LNCaP clone FGC (cell line): ENCODE measurements at places on chromosomes 3 and 15.

DNA sequence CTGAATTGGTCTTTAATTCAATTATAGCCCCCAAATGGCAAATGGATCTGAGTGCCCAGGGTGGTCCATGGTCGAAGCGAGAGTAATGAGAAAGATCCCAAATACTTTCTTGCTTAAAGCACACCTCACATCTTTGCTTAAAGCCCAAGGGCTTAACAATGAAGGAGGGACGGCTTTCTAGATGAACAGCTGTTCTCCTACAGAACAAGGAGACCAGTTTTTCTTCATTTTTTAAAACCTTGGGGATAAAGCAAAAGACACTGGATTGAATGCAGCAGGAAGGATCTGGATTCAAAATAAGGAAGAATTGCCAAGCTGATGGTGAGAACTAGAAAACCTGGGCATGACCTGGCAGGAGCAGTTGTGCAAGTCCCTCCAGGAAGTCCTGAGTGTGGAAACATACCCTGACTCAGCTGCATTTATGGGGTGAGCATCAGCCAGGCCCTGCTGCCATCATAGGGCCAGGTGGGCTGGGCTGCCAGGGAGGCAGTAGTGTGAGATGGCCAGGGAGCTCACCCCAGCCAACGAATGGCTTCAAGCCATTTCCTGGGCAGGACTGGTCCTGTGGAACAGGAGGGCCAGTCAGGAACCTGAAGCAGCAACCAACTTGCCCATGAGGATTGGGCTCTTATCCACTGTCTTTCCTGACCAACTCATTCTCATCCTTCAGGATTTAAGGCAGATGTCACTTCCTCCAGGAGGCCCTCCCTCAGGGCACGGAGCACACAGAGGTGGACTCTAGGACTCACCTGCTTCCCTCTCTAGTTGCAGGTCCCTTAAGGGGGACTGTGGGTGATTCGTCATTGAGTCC, 18.4 kb upstream of the RHCG start:
- no peak for DNase-seq

DNA sequence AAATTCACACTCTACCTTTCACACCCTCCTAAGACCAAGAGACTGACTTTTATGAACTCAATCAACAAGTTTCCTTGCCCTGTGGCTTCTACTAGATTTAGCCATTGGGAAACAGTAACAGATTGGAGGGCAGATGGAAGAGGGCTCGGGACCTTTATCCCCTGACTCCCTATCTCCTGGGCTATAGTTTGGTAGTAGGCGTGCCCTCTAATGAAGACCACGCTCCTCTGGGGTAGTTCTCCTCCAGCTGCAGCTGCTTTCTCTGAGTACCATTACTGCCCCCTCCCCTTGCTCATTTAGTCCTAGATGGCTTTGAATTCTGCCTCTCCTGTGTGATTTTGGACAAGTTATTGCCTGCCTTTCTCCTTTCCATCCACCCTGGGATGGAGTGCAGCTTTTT, 33.3 kb downstream of the FMN1 start:
- DNase-seq = no peak

GRCh38 chr3:70383360-70383831, 71.0 kb upstream of the MDFIC2 start:
- DNase-seq = no peak

- DNase-seq = no peak
These were observed 83.3 kb downstream of the ANKRD28 start for GRCh38 chr3:15714448-15714847.

DNA sequence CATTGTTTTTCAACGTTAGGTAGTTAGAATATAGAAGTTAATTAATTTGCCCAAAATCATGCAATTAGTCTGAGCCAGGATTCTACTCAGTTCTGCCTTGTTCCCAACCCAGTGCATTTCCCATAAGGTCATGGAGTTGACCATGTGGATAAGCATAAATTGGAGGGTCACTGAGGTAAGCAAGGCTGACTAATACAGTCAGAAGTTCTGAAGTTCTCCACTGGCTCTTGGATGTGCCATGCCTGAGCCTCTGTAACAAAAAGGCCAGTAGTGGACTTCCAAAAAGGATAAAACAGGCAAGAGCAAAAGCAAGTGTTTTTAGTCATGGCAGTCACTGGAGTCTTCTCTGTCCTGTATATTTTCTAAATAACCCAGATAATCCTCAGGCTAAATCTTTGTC, 124.4 kb upstream of the PHLDB2 start:
- no peak for DNase-seq

GRCh38 chr3:167228135-167228534, 152.0 kb downstream of the ZBBX start:
- DNase-seq = no peak

DNA sequence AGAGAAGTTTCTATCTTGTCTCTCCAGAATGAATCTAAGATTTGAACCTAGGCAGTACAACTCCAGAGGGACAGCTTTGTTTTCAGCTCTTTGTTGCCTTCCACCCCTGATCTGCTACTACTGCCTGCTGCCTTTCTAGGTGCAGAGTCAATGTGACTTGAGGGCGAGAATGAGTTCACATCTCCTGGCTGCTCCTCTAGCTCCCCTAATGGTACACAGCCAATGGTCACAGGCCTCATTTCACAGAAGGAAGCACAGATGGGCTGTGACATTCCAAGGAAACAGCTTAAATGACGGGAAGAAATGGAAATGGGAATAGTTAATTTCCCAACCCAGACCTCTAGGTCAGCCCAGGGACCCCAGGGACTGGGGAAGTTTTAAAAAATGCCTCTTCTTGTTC, 32.4 kb downstream of the FAM43A start:
- DNase-seq = no peak

GRCh38 chr3:51799879-51800749, 21.1 kb upstream of the IQCF6 start:
- peak; percentile 47 for DNase-seq

- DNase-seq = no peak
These were observed 390.7 kb upstream of the RGMA start for GRCh38 chr15:93479715-93480114.

DNA sequence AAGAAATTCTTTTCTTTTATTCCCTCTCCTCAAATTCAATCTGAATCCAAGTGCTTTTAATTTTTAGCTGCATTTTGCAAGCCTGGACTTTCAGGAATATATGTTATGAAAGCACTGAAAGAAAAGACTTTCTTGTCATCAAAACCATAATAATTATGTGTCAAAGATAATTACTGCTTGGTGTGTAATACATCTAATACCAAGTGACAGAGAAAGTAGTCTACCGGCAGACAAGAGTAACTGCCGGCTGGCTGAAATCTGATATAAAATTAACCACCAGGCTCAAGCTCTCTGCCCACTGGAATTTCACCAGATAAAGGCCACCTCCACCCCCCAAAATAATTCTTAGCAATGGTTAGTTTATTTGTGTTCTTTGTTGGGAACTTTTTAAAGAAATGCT, 220.9 kb upstream of the CDIN1 start:
- no peak for DNase-seq

- no peak for DNase-seq
These were observed 37.6 kb downstream of the GBE1 start for GRCh38 chr3:81723732-81724313.

- peak; percentile 82 for DNase-seq
These were observed 97.3 kb downstream of the NPAP1 start for GRCh38 chr15:24772686-24773373.

DNA sequence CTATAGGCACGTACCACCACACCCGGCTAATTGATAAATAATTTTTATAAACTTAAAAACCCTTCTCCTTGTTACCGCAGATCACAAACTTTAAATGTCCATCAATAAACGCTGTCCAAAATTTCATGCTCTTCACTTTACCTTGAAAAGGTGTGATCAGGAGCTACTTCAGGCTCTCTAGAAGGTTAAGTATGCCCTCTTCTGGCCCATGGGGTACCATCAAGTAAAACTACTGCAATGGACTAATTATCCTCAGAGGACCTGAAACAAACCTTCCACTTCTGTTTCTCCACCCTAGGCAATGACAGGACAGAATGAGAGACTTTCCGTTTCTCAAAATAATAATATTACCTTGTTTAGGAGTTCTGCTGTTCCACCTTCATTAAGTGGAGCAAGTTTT, 9.2 kb downstream of the LZTFL1 start:
- DNase-seq = no peak

DNA sequence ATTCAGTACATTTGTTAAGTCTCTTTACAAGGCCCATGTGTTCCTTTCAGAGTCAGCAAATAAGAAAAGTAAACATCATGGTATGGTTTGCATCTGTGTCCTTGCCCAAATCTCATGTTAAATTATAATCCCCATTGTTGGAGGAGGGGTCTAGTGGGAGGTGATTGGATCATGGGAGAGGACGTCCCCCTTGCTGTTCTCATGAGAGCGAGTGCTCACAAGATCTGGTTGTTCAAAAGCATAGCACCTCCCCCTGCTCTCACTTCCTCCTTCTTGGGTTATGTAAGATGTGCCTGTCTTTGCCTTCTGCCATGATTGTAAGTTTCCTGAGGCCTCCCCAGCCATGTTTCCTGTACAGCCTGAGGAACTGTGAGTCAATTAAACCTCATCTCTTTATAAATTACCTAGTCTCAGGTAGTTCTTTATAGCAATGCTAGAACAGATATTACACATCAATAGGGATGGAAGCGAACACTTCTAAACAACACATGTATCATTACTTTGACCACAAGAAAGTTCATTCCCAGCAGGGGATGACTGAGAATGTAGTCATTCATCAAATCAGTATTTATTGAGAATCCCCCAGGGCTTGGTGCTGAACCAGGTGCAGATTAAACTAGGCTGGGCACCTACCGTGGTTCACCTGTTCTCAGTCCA, 4.1 kb downstream of the EFCAB12 start:
- peak; percentile 100 for DNase-seq

- DNase-seq = peak; percentile 32
These were observed 221.2 kb downstream of the SQOR start for GRCh38 chr15:45855907-45856579.

DNA sequence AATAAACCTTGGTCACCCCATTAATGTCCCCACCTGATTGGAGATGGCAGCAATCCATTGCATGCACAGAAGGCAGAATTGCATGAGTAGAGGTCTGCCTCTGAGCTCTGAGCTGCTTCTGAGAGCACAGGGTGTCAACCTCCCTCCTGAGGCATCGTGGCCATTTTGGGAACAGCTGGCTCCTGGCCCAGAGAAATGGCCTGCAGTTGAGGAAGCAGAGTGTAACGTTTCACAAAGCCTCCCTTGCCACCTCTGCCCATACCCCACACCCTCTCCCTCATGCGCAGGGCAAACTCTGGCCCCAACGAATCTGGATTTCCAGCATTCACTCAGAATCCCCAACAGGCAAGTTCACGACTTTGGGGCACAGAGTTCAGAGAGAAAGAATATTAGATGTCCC, 198.9 kb downstream of the ADAMTS9 start:
- DNase-seq = no peak

DNA sequence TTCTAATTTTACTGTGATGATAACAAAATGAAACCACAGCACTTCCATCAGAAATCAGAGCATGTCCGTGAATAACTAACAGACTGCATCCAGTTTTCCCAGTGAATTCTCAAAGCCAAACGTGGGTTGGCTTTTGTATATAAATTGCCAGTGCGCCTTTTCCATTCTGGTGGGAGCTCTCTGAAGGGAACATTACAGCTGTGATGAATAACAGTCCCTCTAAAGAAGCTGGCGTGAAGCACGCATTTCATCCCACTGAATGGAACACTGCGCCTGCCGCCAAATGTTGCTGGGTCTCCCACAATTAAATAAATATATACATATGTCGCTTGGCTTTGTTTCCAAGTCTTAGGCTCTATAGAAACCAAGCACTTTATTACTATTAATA, 113.0 kb upstream of the PFN2 start:
- no peak for DNase-seq

DNA sequence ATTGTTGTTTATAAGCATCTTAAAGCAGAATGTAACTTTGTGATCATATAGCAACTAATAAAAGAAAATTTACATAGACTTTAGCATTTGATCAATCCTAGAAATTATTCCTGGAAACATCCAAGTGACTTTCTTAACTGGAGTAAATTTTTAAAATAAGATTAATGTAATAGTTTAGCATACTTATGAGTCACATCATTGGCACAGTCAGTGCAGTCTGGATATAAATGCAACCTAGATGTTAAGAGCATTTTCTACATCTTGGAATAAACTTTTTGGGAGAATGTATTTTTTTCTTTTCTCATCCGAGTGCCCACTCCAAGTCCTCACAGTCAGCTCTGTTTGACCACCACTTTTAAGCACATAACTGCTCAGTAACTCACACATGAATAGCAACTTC, 324.6 kb upstream of the PLSCR5 start:
- no peak for DNase-seq

DNA sequence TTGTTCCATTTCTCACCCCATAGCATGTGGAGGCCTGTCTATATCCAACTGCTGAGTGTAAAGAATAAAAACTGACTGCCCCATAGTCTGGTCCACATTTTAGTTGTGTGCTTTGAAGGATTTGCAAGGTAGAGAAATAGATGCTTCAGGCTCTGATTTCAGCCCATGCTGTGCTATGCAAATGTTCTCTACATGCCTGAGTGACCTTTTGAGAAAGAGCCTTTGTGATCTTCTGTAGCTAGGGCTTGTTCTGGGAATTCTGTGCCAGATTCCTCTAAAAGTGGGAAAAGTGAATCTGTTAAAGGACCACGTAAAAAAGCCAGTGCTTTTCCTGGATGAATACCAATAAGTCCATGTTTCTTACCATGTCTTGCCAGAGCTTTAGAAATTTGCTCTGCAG, 5.2 kb downstream of the KCTD6 start:
- DNase-seq = no peak

DNA sequence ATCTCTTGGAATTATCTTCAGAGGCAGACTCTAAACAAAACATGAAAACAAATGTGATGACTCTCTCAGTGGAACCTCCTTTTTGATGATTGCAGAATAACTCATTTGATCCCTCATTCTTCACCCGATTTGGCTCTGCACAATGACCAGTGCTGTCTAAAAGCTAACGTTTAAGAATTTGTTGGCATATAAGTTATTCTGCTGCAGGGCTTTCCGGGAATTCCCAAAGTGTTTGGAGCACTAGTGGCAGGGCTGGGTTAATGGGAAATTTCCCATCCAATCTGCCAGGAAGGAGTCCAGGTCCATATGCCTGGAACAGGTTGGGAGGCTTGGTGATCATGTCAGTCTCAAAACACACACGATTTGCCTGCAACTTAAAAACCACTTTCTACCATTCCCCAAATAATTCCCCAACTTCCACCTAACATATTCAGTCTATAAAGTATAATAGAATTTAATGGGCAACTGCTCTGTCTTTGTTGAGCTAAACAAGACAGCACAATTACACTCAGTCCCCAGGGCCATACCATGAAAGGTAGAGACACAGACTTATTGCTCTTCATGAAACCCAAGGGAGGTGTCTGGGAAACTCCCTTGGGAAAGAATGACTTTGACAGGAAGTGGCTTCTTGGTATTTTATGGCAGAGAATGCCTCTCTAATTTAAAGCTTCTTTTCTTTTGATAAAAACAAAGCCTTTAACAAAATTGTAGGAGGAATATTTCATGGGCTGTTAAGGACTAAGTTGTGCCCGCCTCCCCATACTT, 38.0 kb downstream of the ARRDC4 start:
- DNase-seq = no peak

GRCh38 chr3:125051715-125052581, 3.8 kb downstream of the HEG1 start:
- no peak for DNase-seq

GRCh38 chr3:161559177-161559998, 62.8 kb downstream of the OTOL1 start:
- DNase-seq = no peak
